Cardiac septum (tissue), 1 donor: ENCODE measurements at places on chromosomes 2 and 18.

- no peak for DNase-seq
These were observed 14.3 kb downstream of the KCNK3 start for GRCh38 chr2:26706616-26707473.

DNA sequence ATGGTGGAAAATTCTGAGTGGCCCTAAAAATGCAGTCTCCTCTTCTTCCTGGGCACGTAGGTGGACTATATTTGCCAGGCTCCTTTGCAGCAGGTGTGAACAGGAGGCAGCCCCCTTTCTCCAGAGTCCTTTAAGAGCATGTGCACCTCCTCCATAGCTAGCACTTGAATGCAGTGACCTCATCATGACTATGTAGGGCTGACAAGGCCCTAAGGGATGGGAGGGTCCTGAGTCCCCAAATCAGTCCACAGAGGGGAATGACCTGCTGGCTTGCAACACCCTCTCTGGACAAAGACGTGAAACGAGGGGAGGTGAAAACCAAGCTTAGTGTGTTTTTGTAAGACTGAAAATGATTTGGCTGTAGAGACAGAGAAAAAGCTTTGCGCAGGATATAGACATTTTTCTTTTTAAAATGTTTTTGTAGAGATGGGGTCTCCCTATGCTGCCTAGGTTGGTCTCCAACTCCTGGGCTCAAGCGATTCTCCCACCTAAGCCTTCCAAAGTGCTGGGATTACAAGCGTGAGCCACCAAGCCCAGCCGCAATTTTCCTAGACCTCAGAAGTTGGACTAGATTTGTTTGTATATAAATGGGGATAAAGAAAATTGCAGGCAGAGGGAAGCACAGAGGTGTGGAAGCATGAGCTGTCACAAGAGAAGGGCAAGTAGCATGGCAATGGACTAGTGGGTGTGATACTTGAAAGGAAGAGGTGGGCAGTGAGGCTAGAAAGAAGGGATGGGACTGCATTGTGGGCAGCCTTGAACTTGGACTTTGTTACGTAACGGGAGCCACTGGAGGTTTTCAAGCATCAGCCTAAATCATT lies 28.8 kb downstream of the LONRF2 start:
- DNase-seq: no peak

DNA sequence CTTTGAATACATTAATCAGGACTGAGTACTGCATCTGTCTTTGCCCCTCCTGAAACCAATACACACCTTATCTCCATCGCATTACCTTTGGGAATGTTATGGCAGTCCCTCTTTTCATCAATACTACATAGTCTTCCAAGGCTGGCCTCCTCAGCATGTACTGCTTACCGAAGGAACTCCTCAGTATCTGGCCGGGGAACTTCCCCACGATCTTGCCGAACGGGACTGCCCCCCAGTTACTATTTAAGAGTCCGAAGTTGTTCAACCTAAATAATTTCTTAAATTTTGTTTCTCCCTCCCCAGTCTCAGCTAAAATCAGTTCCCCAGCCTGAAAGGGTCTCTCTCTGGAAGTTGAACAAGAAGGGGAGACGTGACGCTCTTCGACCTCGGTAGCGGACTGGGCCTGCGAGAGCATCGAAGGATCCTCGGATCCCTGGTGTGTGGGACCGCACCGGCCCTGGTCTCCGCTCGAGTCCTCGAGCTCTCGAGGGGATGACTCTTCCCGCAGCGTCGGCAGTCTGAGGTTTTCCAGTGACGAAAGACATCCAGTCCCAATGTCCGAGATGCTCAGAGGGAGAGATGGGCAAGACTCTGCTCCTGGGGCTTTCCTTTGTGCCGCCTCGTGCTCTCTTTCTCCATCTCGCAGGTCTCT lies 489 bp downstream of the TRMT61B start:
- DNase-seq: no peak

DNA sequence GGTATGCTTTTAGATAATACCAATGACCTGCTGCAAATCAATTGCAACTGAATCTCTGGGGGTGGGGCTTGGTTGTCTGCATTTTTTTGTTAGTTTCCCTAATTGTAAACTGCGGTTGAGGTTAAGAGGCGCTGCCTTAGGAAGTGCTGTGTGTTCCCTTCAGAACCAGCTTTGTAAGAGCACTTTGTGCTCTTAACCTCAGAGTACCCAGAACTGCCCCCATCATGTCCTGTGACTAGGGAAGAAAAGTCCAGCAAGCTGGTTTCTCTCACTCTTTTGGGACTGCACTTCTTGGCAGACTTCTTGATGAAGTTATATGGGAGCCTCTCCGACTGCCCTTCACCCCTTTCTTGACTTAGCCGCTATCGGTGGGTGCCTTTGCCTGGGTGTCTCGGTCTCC lies 245.5 kb upstream of the CXCR4 start:
- no peak for DNase-seq

DNA sequence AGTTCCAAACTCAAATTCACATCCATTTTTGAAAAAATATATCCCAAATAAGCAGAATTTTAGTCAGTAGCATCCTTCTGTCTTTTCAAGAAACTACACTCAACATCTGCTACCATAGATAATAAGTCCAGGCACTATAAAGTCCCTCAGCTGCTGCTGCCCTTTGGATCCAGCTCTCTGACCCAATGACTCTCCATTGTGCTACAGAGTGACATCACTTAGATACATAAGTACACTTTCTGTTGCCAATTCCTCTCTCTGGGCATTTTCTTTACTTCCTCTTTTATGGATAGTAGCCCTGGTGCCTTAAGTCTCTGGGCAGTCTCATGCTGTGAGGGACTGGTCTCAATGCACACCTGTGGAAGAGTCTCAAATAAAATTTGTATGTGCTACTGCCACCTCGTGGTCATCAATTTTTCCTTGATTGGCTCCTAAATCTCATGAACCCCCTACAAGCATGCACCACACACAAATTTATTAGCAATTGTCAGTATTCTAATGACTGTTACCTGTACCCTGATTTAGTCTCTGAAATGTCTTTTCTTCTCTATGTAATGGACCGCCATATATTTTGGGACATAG lies 219.2 kb downstream of the LRP1B start:
- no peak for DNase-seq

- DNase-seq: no peak
These were observed 36.9 kb downstream of the KCNE4 start for GRCh38 chr2:223088866-223089265.

DNA sequence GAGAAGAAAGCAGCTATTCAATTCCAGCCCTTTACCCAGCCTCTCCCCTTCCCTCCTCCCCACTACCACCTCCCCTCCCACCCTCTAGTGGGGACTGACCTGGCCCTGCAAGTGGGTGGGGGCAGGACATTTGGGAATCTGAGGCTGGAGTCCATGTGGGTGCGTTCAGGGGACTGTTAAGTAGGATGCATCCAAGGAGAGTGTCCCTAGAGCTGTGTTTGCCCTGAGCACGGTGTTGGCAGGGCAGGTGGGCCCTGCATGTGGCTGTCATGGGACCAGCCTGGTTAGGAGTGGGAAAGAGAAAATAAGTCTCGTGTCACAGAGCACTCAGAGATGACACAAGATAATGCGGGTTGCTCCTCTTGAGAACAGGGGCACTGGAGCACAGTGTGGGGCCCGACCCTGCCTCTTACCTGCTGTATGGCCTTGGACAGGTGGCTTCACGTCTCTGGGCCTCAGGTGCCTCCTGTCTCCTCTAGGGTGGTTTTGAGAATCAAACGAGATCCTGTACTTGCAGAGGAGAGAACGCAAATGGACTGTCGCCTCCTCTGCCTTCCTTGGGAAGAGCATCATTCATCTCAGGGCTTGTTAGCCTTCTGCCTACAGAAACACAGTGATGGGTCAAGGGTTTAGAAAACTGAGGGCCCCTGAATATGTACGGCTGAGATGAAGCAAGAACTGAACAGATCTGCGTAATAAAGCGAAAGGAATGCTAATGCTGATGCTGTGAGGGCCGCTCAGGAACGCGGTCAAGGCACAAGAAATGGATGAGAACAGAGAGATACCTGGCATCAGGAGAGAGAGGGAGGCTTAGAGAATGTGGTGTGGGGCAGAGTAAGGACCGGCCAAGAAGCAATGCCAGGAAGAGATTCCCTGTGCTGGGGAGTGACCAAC lies 187.7 kb upstream of the HAAO start:
- peak; percentile 50 for DNase-seq

GRCh38 chr18:79252904-79253633 lies 142.7 kb upstream of the NFATC1 start:
- DNase-seq: no peak

- no peak for DNase-seq
These were observed 206.2 kb downstream of the HNMT start for GRCh38 chr2:138170485-138170884.

- no peak for DNase-seq
These were observed 184.3 kb upstream of the REV1 start for GRCh38 chr2:99674090-99674489.

GRCh38 chr2:239386001-239386670 lies 14.7 kb downstream of the HDAC4 start:
- DNase-seq: no peak

DNA sequence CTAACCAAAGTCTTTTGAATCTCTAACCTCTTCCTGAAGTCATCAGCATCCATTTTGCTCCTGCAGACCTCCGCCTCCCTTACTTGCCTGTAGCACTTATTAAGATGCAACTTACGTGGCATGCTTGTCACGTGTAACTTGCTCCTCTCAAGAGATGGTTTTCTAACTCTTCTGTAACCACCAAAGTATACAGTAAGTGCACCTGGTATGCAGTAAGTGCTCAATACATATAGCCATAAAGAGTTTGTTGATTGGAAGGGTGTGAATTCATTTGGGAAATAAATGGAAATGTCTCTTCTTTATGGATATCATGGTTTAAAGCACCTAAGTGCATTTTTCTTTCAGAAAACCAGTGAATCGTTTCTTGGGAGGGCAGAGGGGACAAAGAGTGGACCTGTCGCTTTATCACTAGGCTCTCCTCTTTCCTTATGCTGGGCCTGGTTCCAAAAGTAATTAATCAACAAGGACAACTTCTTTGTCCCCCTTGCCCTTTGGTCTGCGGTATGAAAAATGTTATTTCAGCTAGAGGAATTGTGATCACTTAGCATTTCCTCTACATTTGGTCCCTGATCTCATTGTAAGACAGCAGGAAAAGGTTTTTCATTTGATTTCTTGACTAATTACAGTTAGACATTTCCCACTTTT lies 370.0 kb upstream of the SPRED2 start:
- no peak for DNase-seq

DNA sequence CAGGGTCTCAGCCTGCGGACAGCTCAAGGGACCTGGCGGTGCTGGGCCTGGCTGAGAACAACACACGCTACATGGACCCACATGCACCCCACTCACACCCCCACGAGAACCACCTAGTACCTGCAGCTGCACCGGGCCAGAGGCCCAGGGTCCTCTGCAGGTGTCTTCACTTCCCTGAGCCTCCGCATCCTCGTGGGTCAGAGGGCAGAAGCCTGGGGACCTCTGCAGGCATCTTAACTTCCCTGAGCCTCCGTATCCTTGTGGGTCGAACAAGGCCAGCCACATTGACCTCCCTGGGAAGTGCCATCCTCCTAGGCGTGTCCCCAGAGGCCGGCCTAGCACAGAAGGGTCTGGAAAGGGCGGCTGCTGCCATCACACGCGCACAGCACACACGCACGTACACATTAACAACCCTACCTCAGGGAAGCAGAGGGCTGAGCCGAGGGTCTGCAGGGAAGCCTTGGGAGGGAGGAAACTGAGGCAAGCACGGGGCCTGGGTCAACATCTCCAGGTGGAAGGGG lies 62.5 kb upstream of the HPCAL1 start:
- peak; percentile 66 for DNase-seq

DNA sequence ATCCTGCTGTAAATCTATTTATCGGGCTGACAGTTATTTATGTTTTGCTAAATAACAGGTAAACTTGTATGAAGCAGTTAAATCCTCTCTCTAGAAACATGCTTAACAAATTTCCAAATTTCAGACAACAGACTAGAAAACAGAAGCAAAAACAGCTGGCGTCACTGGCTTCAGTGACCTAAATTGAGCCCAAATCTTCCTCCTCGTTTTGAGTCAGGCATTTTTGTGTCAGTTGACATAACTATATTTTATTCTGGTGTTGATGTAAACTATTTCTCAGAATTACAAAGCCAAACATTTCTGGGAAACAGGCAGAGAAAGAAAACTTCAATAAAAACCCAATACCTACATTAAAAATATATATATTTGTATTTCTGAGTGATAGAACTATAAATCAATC lies 21.7 kb downstream of the RBMS1 start:
- DNase-seq: no peak

- no peak for DNase-seq
These were observed 48.4 kb upstream of the IGFBP5 start for GRCh38 chr2:216743781-216744180.

DNA sequence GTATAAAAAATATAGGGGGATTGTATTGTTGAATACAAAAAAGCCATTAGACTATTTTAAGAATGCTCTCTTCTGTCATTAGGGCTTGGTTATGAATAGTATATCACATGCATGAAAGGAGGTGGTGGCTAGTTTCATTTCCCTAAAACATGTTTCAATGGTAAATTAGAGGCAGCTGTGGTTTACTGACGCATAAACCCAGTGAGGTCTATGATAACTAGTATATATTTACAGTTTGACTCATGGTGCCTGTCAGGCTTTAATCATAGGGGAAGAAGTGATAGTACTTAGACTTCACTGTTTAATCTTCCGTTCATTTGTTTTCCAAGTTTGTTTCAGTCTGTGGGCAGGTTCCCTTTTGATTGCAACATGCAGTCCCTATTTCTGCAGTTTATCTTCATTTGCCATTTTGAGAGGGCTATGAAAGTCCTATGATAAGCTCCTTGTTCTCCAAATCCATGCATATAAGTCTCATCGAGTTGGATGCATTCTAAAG lies 55.1 kb upstream of the MAP4K3 start:
- no peak for DNase-seq

- no peak for DNase-seq
These were observed 15.1 kb downstream of the ST3GAL5 start for GRCh38 chr2:85873679-85874078.

DNA sequence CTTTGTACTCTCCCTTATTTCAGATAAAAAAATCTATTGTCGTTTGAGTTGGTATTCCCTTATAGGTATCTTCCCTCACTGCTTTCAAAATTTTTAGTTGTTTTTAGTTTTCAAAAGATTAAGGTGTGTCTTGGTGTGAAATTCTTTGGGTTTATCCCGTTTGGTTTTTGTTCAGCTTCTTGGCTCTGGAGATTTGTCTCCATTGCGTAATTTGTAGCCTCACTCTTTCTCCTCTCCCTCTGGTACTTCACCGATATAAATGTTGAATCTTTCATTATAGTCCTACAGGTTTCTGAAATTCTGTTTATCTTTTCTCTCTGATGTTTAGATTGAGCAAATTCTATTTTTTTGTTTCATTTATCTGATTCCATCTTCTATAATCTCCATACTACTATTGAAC lies 113.8 kb upstream of the HS6ST1 start:
- DNase-seq: no peak

DNA sequence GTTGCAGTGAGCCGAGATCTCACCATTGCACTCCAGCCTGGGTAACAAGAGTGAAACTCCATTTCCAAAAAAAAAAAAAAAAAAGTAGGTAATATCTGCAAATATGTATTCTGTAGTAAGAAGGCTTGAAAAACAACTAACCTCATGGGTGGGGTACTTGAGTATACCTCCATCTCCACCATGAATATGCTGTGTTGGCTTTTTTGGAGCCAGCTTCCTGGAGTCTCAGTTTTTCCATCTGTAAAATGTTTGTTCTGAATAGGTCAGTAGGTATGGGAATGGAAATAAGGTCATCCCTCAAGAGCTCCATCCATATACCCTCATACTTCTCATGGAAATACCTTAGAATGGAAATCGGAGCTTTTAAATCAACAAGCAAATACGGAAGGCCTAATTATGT lies 430.0 kb upstream of the FAM98A start:
- no peak for DNase-seq

GRCh38 chr2:213166109-213166508 lies 14.7 kb upstream of the IKZF2 start:
- no peak for DNase-seq

- peak; percentile 61 for DNase-seq
These were observed 7.9 kb upstream of the TEX51 start for GRCh38 chr2:126890551-126891450.
